ENCODE measurements at places on chromosomes 1 and 21.

- DNase-seq = peak; percentile 67
These were observed 1.9 kb downstream of the TTF2 start for GRCh38 chr1:117061986-117062415.

DNA sequence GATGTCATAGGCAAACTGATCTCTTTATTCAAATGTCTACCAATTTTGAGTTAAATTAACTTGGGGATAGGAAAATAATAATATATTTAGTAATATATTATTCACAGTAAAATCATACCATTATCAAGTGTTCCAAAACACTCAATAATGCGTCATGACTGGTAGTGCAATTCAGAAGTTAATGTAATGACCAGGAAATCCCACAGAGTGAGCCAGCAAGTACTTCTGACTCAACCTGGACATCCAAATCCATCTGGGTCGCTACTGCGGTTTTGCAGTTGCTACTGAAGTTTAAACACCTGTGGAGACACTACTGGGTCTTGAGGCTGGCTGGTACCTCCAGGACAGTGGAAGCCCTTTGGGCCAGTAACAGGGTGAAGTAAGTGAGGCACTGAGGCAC, 44.8 kb downstream of the DPYD start:
- peak; percentile 94 for DNase-seq

DNA sequence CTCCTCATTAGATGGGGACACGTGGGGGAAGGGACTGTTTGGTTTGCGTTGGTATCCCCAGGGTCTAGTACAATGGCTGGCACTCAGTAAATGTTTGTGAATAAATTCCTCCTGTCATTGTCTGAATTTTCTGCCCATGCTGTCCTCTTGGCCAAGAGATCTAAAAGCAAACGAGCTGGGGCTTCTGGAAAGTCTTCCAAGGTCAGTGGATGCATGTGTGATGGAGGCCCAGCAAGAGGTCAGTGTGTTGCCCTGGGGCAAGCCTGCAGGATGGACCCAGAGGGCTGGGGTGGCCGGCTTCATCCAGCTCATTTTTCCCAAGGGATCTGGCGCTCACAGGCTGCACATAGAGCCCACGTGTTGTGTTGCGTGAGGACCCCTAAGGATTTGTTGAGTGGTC, 30.0 kb upstream of the JUN start:
- DNase-seq = no peak

- no peak for DNase-seq
These were observed 193.5 kb downstream of the CYYR1 start for GRCh38 chr21:26379561-26379960.

DNA sequence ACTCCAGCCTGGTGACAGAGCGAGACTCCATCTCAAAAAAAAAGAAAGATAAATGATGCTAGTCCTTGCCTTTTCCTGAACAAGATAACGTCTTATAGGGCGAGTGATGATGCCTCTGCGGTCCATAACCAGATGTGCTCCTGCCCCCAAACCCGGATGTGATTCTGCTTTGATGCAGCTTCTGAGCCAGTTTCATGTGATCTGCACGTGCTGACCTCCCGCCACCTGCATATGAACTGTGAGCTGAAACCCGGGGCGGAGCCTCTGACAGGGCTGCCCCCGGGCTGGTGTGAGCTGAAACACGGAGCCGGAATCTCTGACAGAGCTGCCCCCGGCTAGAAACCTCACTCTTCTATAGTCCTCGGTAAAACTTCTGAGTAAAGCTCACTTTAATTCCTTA, 1.3 kb downstream of the KRTAP12-4 start:
- DNase-seq = no peak

- no peak for DNase-seq
These were observed 40.6 kb upstream of the CYP2J2 start for GRCh38 chr1:59967141-59967697.

DNA sequence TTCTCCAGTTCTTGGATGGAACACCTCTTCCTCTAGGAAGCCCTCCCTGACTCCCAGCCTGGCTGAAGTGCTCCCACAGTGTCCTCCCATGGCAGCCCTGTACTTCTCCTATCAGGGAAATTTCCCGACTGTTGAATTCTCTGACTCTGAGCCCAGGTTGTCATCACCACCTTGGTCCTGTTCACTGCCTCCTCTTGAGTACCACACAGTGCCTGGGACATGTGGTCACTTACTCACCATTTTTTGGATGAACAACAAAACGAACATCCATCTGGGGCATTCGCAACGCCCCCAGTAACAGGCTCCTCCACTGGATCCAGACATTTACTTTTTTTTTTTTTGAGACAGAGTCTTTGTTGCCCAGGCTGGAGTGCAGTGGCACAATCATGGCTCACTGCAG, 37.4 kb downstream of the CHD5 start:
- DNase-seq = no peak

DNA sequence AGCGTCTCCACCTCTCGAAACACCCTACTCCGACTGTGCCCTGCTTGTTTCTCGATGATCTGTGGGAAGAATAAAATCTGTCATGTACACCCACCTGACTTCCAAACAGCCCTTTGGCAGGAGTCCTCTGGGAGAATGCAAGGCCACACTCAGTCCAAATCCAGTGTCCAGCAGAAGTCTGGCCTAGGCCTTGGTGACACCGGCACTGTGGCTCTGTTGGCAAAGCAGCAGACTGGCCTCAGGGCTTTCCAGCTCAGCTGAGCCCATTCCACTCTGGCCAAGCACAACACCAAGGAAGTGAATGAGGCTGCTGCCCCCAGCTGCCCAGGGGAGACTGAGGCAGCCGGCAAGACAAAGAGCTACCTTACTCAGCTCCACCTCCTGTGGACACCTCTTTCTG, 25.1 kb upstream of the KNCN start:
- DNase-seq = no peak

GRCh38 chr1:84352298-84353106, 45.8 kb upstream of the DNASE2B start:
- peak; percentile 17 for DNase-seq

- peak; percentile 39 for DNase-seq
These were observed 14.7 kb downstream of the ATPAF1 start for GRCh38 chr1:46653405-46653958.

DNA sequence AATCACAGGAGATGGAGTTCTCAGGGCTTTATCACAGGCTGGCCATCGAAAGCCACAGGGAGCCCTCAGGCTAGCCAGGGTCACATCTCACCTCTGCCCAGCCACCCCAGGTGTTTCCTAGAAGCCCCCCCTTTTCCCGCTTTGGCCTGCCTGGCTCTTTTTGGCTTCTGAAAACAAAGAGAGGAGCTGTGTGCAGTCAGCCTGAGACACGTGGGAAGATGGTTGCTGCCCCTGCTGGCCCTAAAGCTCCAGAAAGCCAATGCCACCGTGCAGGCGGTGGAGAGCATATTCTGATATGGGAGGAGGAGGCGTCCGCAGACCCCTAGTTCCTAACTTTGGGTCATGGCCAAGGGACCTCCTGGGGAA, 18.7 kb upstream of the LBR start:
- no peak for DNase-seq

DNA sequence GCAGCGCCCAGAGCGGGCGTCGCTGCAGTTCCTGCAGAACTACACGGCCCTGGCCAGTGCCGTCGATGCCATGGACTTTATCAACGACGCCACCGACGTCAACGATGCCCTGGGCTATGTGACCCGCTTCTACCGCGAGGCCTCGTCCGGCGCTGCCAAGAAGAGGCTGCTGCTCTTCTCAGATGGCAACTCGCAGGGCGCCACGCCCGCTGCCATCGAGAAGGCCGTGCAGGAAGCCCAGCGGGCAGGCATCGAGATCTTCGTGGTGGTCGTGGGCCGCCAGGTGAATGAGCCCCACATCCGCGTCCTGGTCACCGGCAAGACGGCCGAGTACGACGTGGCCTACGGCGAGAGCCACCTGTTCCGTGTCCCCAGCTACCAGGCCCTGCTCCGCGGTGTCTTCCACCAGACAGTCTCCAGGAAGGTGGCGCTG, 22.0 kb downstream of the COL6A1 start:
- DNase-seq = no peak

DNA sequence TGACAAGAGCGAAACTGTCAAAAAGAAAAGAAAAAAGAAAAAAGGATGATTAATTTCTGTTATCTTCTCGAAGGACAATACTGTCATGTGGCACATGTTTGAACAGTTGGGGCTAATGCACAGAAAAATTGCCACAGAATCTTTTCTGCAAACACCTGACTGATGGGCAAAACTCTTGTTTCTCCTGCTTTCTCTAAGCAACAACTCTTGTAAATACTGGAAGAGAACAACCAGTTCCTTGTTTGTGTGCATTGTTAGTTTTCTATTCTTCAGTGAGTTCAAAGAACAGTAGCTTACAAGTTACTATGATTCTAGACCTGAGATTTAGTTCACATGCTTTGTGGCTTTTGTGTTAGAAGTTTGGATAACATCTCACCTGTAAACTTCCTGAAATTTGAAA, 60.7 kb downstream of the CDC14A start:
- DNase-seq = no peak

DNA sequence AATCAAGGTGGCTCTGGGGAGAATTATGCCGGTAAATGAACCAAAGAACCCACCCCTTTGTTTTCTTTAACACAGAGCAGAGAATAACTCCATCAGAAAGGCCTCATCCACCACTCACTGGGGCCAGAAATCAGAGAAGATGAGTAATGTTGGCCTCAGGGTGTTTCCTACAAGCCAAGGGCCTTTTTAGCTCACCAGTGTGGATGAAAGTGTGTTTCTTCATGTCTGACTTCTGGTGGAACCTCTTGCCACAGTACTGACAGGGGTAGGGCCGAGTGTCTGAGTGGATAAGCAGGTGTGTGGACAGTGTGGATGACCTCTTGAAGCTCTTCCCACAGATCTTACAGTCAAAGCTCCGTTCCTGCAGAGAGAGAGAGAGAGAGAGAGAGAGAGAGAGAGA, 8.3 kb downstream of the GFI1 start:
- no peak for DNase-seq

DNA sequence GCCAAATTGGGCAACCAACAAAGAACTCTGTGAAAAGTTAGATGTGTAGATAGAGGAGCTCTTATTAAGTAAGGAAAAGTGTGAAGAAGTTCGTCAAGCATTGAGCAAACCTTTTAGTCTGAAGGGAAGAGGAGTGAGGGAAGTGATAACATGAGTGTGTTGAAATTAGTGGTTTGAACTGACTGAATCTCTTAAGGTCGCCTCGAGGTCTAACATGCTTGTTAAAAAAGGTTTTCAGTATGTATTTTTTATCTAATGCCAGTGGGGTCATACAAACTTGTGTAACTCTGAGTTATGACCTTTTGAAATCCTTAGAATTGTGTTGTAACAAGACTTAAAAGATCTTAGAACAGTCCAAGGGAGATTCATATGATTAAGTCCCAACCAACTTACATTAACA, 34.1 kb downstream of the SOAT1 start:
- no peak for DNase-seq

GRCh38 chr1:229015806-229016205, 255.1 kb upstream of the RAB4A start:
- no peak for DNase-seq

DNA sequence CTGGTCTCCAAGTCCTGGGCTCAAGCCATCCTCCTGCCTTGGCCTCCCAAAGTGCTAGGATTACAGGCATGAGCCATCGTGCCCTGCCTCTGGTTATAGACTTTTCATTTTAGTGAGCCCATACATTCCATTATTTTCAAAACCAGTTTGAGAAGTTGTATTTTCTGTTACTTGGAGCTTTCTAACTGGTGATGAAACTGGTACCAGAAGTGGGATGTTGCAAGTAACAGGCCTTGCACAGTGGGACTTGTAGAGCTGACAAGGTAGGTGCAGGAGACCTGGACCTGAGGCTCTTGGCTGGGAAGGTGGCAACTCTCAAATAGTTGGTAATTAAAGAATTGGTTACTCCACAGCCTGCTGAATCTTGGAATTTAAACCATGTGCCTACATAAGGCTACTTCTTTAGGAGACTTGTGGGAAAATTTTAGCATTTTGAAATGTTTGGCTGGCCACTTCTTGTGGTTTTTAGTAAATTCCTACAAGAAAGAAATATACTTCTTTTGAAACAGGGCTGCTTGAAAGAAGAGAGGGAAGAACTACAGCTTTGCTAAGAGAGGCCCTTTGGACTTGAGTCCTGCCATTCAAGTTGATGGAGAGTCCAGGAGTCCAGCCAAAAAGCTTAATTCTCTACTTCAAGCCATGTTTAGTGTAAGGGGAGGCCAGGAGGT, 9.8 kb upstream of the ALPL start:
- peak; percentile 11 for DNase-seq

DNA sequence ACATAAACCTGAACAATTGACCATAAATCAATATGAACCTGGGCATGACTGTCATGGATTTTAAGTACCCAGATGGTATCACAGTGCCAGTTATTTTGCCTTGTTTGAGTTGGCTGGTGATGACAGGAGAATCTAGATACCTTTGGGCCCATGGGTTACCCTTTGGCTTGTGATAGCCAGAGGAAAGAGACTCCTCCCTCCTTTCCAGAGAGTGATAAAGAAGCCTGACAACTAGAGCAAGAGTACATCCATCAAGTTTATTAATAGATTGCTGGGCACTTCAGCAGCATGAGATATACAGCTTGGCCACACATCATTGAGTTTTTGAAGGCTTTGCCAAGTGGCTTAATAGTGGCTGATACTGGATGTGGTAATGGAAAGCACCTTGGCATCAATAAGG, 6.6 kb upstream of the FMO3 start:
- DNase-seq = no peak

DNA sequence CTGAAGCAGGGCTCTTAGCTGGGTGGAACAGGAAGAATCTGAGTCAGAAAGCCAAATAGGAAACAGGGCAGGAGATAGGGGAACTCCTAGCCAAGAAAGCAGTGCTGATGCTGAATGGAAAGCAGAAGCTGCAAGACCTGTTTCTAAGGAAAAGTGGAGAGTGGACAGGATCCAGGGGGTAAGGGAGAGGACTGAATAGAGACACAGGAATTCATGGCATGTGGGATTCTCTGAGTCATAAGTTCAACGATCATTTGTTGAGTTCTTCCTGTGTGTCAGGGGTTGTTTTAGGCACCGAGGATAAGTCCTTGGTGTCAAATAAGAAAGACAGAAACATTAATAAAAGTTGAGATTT, 153.8 kb upstream of the FGGY start:
- peak; percentile 96 for DNase-seq

DNA sequence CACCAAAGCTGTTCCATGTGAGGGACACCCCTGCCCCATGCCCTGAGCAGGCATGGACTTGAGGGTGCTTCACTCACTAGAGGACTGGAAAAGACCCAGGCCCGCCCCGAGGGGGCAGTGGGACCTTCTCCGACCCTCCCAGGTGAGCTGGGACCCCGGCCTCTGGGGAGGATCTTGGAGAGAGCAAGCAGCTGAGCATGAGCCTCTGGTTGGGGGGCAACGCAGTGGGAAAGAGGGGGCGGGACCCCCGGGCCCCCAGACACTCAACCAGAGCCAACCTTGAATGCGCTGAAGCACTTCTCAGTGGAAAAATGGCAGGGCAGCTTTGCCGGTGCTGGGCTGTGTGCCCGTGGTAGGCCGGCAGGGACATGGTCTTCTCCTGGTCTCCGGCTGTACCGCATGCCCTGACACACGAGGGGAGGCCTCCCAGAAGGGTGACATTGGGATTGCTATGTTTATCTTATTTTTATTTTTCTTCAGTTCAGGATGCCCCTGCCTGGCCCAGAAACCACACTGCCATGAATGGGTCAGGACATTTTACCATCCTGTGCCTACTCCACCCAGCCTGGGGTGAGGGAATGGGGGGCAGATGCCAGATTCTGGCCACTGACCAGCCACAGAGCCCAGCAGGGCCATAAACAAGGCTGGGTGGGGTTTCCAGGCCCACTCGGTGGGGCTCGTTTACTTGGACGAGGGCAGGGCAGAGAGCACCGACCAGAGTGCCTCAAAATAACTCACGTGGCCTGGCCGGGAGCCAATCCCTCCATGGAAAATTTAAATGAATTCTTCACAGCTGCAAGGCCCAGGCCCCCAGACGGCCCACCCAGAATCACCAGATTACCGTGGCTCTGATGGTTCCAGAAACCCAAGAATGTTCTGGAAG, 17.2 kb upstream of the LAPTM5 start:
- no peak for DNase-seq

GRCh38 chr1:239823852-239824251, 267.8 kb upstream of the FMN2 start:
- DNase-seq = no peak

Data from cardiac fibroblast (primary cell).